ENCODE measurements at places on chromosomes 13 and 19. TPM values are rescaled to one million over a fixed set of nuclear protein-coding genes. Genes with fewer than 3 reads are reported as not detected.

Gene KIR2DL4
- not detected for total RNA-seq

Gene DDA1
- 45.1 TPM for total RNA-seq

Gene ZNF799
- 3.6 TPM for total RNA-seq

Gene RFX2
- total RNA-seq = 18.9 TPM

Gene HIPK4
- 0.09 TPM for total RNA-seq

Gene TMEM255B
- total RNA-seq = 0.75 TPM

Gene METTL21C
- not detected for total RNA-seq

Gene SEMA6B
- 4.6 TPM for total RNA-seq

Gene WIZ
- 37.5 TPM for total RNA-seq

DNA sequence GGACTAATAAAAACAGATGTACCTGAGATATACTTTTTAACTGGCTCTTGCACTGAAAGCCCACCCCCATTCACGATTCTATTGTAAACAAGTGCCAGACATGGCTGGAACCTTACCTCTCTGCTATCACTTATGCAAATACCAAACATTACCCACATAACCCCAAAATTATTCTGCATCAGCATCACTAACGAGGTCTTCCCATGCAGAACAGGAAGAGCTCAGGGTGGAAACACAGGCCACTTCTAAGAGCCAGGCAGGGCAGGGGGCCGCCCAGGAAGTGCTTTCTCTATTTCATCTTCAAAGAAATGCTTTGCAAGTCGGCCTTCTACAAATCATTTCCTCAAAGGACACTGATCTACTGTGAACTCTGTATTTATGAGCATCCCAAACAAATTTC lies 7.3 kb downstream of the IRS2 start:
- no peak for DNase-seq
- no peaks in the 10 kb centered on the region for H3K27me3 ChIP-seq

- no peaks in the 10 kb centered on the region for H3K4me1 ChIP-seq
- no peaks in the 10 kb centered on the region for H3K36me3 ChIP-seq
- H3K27me3 ChIP-seq = no peaks in the 10 kb centered on the region
- no peak overlapping the region for H3K27ac ChIP-seq
Observed at GRCh38 chr13:37481885-37482227, 116.7 kb downstream of the POSTN start.

DNA sequence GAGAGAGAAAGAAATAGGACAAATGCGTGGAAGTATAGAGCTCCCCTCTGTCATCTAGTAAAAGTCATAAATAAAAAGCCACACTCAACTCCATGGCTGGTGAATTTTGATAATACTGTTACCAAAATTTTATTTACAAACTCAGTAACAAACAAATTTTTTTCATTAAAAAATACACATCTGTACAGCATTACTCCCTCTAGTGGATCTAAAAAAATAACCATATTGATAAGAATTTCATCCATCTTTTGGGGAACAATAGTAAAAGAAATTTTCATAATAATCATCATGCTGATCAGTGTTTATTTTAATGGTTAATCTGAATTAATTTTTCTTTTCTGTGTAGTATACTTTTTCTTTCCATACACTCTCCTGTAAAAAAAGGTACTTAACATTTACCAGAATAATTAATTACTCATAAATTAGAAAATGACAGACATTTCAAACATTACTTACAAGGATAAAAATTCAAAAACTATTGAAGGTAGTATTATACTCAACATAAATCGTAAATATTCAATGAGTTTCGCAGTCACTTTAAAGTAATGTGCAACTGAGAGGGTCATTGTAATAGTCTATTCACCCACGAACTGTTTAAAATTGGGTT lies 173.5 kb upstream of the LSM14A start:
- H3K27ac ChIP-seq = no peak overlapping the region
- H3K36me3 ChIP-seq = no peaks in the 10 kb centered on the region
- H3K4me1 ChIP-seq = no peaks in the 10 kb centered on the region
- peaks cover 4% of the 10 kb centered on the region for H3K27me3 ChIP-seq
- no peak overlapping the region for H3K4me3 ChIP-seq

GRCh38 chr13:20190481-20191310 lies 2.0 kb downstream of the GJB2 start:
- 0 out of 3 replicates have a peak, but pooled peaks cover 4% of the 10 kb centered on the region for H3K4me1 ChIP-seq
- H3K27me3 ChIP-seq = peaks cover 20% of the 10 kb centered on the region
- H3K27ac ChIP-seq = no peak overlapping the region
- DNase-seq = no peak
- H3K4me3 ChIP-seq = no peak overlapping the region
- no peaks in the 10 kb centered on the region for H3K36me3 ChIP-seq

DNA sequence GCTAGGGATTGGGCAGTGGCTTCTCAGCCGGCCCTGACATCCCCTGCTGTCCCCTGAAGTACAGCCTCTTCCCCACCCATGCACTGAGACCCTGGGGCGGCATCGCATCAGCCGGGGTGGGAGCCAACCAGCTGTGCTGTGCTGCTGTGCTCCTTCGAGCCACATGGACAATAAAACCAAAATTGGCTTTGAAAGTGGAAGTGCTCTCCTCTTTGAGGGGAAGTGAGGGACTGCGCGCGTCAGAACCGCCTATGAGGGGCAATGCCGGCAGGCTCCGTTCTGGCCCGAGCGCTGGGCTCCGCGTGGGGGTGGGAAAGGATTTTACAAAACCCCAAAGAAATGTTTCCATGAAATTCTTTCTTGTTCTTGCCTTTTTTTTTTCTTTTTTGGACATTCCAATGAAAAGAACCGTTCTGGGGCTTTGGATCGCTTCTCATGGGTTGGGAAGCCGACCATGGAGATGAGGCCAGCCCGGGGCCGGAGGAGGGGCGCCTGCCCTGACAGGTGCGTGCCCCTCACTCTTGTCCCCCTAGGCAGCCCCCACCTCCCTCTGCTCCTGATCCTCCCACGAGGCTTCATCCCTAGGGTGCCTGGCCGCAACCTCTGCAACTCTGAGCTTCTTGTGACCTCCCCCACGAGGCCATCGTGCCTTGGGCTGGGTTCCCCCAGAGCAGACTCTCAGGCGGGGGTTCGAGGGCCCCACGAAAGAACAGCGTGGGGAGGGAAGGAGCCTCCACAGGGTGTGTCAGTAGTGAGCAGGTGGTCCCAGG lies 22.6 kb downstream of the KLHL26 start:
- no peak overlapping the region for H3K27ac ChIP-seq
- H3K4me1 ChIP-seq = peaks cover 58% of the 10 kb centered on the region
- DNase-seq = no peak

GRCh38 chr13:102830646-102831045 lies 15.2 kb upstream of the ERCC5 start:
- DNase-seq = no peak
- no peaks in the 10 kb centered on the region for H3K4me1 ChIP-seq
- no peak overlapping the region for H3K4me3 ChIP-seq
- H3K36me3 ChIP-seq = peaks cover 38% of the 10 kb centered on the region
- H3K27ac ChIP-seq = no peak overlapping the region
- no peaks in the 10 kb centered on the region for H3K27me3 ChIP-seq

GRCh38 chr13:110713642-110713952 lies at the start of gene ING1:
Gene ING1 (plus strand): TSS chr13:110713700. CDS start chr13:110714150, 450 bp downstream.
- H3K4me1 ChIP-seq = peaks cover 17% of the 10 kb centered on the region
- H3K27ac ChIP-seq = peak within 1 kb of the TSS; percentile 97
- H3K4me3 ChIP-seq = peak within 1 kb of the TSS; percentile 86
- no peaks in the 10 kb centered on the region for H3K27me3 ChIP-seq
- DNase-seq = no peak

GRCh38 chr19:12936582-12936981 lies 1.8 kb upstream of the CALR start:
- DNase-seq = no peak
- peaks cover 36% of the 10 kb centered on the region for H3K36me3 ChIP-seq
- no peaks in the 10 kb centered on the region for H3K27me3 ChIP-seq

DNA sequence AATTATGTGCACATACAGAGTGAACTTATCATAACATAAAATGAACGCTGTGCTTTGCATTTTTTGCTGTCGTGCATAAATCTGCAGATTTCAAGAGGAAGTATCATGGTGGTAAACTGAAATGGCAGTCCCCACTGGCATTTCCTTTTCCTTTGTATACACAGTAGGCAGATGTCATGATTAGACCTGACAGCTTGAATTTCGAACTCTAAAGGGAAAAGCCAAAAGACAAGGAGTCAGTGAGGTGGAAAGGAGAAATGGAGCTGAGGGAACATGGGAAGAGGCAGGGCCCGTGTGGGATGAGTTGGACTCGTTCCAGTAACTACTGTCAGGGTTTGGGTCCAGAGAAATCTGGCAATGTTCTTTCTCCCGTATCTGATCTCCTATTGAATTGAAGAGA lies 454.1 kb upstream of the SGCG start:
- H3K4me3 ChIP-seq = no peak overlapping the region
- no peaks in the 10 kb centered on the region for H3K36me3 ChIP-seq

- peaks cover 3% of the 10 kb centered on the region for H3K27me3 ChIP-seq
- no peak for DNase-seq
- 0 out of 2 replicates have a peak, but pooled peaks cover 3% of the 10 kb centered on the region for H3K4me1 ChIP-seq
Observed at GRCh38 chr13:27978301-27978968, 9.3 kb upstream of the CDX2 start.

DNA sequence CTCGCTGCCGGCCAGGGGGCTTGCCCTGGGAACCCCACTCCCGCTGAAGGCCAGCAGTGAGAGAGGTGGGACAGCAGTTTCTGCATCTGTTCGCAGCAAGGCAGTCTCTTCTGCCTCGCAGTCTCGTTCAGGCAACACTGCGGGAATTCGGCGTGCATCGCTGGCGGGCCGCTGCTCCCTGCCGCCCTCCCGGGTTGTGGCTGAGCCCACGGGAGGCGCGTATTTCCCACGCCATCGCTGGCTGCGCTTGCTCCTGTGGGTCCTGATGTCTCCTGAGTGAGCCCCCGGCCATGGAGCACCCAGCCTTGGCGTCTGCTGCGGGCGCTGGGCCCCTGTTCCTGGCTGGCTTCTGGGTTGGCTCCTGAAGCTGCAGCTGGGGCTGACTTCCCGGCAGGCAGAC lies 227.9 kb downstream of the TEX29 start:
- H3K36me3 ChIP-seq = no peaks in the 10 kb centered on the region
- no peak overlapping the region for H3K27ac ChIP-seq
- no peak for DNase-seq
- H3K4me1 ChIP-seq = no peaks in the 10 kb centered on the region

DNA sequence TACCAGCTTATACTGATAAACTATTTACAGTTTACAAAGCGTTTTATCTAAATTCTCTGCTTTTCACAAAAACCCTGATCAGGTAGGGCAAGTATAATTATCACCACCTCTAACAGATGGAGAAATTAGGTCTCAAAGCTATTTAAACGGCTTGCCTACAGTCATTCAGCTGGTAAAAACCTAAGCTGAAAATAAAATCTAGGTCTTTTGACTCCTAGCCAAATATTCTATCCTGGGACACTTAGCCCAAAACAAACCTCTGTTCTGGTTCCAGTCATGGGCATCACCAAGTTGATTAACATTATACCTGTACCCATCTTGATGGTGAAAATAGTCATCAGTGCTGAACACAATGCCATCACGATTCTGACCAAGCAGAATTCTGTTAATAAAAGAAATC lies 11.4 kb downstream of the N4BP2L2 start:
- H3K27ac ChIP-seq = no peak overlapping the region
- no peak overlapping the region for H3K4me3 ChIP-seq
- H3K4me1 ChIP-seq = peaks cover 6% of the 10 kb centered on the region

GRCh38 chr19:51689751-51690453 lies 3.2 kb upstream of the SPACA6 start:
- no peaks in the 10 kb centered on the region for H3K27me3 ChIP-seq
- peak overlapping the region; percentile 59 for H3K27ac ChIP-seq
- DNase-seq = peak; percentile 43

- DNase-seq = no peak
- H3K4me3 ChIP-seq = no peak overlapping the region
- no peaks in the 10 kb centered on the region for H3K36me3 ChIP-seq
- peaks cover 9% of the 10 kb centered on the region for H3K27me3 ChIP-seq
- no peaks in the 10 kb centered on the region for H3K4me1 ChIP-seq
Observed at GRCh38 chr19:7177926-7178325, 108.4 kb downstream of the ZNF557 start.

GRCh38 chr13:26473571-26474230 lies 83.8 kb upstream of the WASF3 start:
- no peaks in the 10 kb centered on the region for H3K36me3 ChIP-seq
- H3K27ac ChIP-seq = no peak overlapping the region
- H3K27me3 ChIP-seq = peaks cover 17% of the 10 kb centered on the region
- 0 out of 2 replicates have a peak, but pooled peaks cover 2% of the 10 kb centered on the region for H3K4me1 ChIP-seq
- H3K4me3 ChIP-seq = no peak overlapping the region
- DNase-seq = no peak

- no peaks in the 10 kb centered on the region for H3K27me3 ChIP-seq
- H3K4me1 ChIP-seq = no peaks in the 10 kb centered on the region
Observed at GRCh38 chr13:106517109-106517847, 18.2 kb downstream of the EFNB2 start.

DNA sequence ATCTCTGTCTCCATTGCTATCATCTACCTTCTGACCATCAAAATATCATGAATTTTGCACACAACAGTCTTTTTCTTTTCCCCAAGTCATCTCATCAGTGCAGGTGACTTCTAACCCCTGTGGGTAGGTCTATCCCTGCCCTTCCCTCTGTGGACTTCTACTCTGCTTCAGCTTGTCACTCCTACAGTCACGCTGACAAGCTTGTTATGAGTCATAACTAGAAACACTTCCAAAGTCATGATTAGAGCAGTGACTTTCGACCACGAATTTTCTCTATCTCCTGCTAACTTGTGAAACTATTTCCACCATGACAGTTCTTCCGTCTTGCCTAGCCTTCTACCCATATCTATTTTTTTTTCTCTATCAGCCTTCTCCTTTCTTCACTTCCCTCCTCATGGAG lies 343.7 kb upstream of the ARGLU1 start:
- H3K4me3 ChIP-seq = no peak overlapping the region
- no peaks in the 10 kb centered on the region for H3K36me3 ChIP-seq
- no peak for DNase-seq
- no peaks in the 10 kb centered on the region for H3K4me1 ChIP-seq
- H3K27ac ChIP-seq = no peak overlapping the region
- no peaks in the 10 kb centered on the region for H3K27me3 ChIP-seq

- H3K4me3 ChIP-seq = peak overlapping the region; percentile 49
- H3K4me1 ChIP-seq = peaks cover 4% of the 10 kb centered on the region
- no peaks in the 10 kb centered on the region for H3K36me3 ChIP-seq
- H3K27ac ChIP-seq = peak overlapping the region; percentile 54
- DNase-seq = peak; percentile 41
Observed at GRCh38 chr13:20118268-20119140, 42.3 kb downstream of the GJA3 start.

GRCh38 chr13:33893559-33893958 lies 75.6 kb downstream of the RFC3 start:
- H3K4me3 ChIP-seq = no peak overlapping the region
- H3K27ac ChIP-seq = no peak overlapping the region
- no peaks in the 10 kb centered on the region for H3K36me3 ChIP-seq
- no peaks in the 10 kb centered on the region for H3K27me3 ChIP-seq
- DNase-seq = no peak

GRCh38 chr19:40322271-40322610 lies 26.0 kb downstream of the C19orf47 start:
- no peak overlapping the region for H3K27ac ChIP-seq
- peaks cover 81% of the 10 kb centered on the region for H3K36me3 ChIP-seq
- H3K4me1 ChIP-seq = peaks cover 4% of the 10 kb centered on the region
- DNase-seq = no peak

GRCh38 chr13:96020155-96020575 lies 33.0 kb downstream of the UGGT2 start:
- H3K27me3 ChIP-seq = no peaks in the 10 kb centered on the region
- H3K36me3 ChIP-seq = peaks cover 15% of the 10 kb centered on the region
- H3K4me3 ChIP-seq = no peak overlapping the region
- no peak overlapping the region for H3K27ac ChIP-seq
- no peaks in the 10 kb centered on the region for H3K4me1 ChIP-seq
- peak; percentile 12 for DNase-seq
